SK-MEL-5 (cell line): ENCODE measurements at places on chromosomes 6 and 20. TPM values are rescaled to one million over a fixed set of nuclear protein-coding genes. Genes with fewer than 3 reads are reported as not detected.

COL19A1 gene
- total RNA-seq: 39.9 and 41.7 TPM in 2 replicates

MATN4 gene
- total RNA-seq: 0.42 and 0.59 TPM in 2 replicates

ZBTB12 gene
- total RNA-seq: 1.3 and 2.2 TPM in 2 replicates

EBF4 gene
- total RNA-seq: 0.50 and 2.0 TPM in 2 replicates

ALDH5A1 gene
- 6.1 and 7.2 TPM in 2 replicates for total RNA-seq

CRISP3 gene
- not detected in 2 replicates for total RNA-seq
